ENCODE measurements at places on chromosomes 5 and 9. TPM values are rescaled to one million over a fixed set of nuclear protein-coding genes. Genes with fewer than 3 reads are reported as not detected.

Gene GPR151
- not detected for total RNA-seq

Gene HK3
- not detected for total RNA-seq

Gene MEIKIN
- not detected for total RNA-seq

Gene EGFLAM
- not detected for total RNA-seq

Gene PCDHGB7
- 7.1 TPM for total RNA-seq

Gene RALGDS
- total RNA-seq: 11.8 TPM

Gene CDC20B
- total RNA-seq: not detected

Gene CER1
- total RNA-seq: not detected

Gene PCDHA12
- total RNA-seq: not detected

Gene SLC28A3
- 0.42 TPM for total RNA-seq

Gene CD74
- 1.8 TPM for total RNA-seq

Gene PRELID1
- 238 TPM for total RNA-seq

Gene BTNL3
- total RNA-seq: not detected

Gene LECT2
- total RNA-seq: not detected

Gene LRRC19
- not detected for total RNA-seq

Gene TAF11L8
- not detected for total RNA-seq
